Islet precursor cell (in vitro differentiated cells): ENCODE measurements at places on chromosomes 7 and 10.

DNA sequence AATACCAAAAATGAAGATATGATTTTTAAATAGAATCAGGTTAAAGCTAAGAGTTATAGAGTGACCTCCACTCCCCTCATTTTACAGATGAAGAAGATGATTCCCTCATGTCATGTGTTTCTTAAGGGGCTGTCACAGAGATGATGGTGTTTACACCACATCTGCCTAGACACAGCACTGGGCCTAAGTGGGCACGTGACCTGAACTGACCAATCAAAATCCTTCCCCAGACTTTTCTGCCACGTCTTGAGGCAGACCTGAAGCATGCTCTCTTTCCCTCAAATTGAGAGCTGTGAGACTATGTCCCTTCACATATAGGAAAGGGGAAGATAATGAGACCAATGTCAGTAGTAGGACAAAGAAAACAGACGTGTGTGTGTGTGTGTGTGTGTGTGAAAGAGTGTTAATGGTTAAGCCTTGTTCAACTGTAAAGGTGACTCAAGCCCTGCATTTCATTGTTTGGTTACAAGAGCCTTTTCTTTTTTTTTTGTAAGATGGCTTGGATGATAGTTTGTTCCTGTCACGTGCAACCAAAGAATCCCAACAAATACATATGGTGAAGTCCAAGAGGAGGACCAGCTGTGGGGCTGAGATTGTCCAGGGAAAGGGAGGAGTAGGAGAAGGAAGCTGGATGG is 172.8 kb upstream of the AOAH start:
- DNase-seq: no peak

DNA sequence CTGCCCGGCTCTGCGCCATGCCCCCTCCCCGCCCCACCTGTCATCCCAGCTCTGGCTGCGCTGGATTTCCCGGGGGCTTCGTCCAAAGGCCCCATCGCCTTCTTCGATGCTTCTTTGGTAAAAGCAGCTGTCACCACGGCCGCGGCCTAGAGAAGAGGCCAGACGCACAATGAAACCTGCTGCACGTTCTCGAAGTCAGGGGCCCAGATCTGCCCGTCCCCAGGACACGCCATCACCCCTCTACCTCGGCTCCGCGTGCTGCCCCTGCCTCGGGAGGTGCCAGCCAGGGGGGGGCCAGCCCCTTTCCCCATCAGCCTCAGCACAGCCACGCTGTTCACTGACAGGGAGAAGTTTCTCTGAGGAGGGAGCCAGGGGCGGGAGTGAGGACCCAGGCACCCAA is 6.8 kb downstream of the GIGYF1 start:
- DNase-seq: no peak

DNA sequence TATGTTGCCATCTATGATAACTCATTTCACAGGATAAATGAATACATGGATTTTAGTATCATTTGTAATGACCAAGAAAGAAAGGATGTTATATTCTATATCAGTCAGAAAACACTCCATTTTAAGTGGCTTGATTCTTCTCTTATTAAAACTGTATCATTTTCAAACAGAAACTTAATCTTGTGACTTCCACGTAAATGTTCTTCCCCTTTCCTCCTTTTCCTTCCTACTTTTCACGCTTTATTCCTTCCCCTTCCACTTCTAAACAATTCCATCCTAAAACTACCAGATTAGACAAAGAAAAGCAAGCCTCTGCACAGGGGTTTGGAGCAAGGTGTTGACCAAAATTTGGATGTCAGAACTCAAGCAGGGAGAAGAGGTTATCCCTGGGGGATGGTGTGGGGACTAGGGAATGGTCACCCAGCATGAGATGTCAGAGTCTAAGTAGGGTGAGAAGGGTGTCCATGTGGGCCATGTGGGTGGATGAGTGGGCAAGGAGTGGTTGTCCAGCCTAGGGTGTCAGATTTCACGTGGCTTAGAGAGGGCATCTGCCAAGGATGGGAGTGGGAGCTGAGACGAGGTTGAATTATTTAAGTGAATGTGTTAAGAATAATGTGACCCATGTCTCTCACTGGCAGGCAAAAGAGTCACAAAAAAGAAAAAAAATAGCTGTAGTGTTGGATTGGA is 5.0 kb upstream of the GSAP start:
- DNase-seq: no peak

- peak; percentile 72 for DNase-seq
Measured at GRCh38 chr7:17915168-17915567, 25.1 kb downstream of the SNX13 start.

DNA sequence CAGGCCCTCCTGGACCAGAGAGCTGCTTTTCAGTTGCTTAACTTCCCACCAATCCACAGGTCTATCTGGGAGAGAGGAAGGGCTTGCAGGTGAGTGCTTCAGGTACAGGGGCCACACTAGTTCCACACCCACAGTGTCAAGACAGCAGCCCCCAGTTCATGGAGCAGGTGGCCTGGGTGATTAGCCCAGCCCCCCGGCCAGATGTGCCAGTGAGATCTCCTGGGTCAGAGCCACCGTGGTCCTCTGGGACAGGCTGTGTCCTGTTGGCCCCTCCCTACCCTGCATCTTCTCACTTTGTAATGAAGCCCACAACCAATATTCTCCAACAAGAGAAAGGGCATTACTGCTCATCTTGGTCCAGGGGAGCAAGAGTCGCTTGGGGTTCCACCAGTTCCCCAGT is 30.6 kb downstream of the DRGX start:
- DNase-seq: no peak

DNA sequence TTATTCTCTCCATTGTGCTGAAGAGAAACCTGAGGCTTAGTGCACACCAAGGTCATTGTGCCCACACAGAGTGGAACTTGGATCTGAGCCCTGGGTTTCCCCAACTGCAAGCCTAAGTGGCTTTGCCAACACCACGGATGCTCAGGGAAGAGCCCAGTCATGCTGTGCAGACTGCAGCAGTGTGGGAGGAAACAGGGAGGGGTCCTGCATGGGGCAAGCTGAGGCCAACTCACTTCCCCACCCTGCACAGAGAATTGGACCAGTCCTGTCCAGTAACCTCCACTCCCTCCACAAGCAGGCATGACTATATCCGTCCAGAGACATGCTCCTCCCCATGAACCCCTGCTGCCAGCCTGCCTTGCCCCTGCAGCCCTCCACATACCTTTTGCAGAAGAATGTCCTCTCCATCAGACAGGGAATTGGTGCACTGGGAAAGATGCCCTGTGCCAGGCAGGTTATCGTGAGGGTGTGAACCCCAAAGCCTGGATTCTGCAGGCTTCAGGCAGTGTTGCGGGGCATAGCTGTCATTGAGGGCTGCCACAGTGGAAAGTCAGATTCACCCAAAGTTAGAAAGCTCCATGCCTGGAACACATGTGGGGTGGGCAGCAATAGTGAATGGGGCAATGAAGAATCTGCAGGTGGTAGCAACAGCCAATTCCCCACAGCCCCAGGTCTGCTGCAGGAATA is 44.9 kb downstream of the DRGX start:
- peak; percentile 21 for DNase-seq

DNA sequence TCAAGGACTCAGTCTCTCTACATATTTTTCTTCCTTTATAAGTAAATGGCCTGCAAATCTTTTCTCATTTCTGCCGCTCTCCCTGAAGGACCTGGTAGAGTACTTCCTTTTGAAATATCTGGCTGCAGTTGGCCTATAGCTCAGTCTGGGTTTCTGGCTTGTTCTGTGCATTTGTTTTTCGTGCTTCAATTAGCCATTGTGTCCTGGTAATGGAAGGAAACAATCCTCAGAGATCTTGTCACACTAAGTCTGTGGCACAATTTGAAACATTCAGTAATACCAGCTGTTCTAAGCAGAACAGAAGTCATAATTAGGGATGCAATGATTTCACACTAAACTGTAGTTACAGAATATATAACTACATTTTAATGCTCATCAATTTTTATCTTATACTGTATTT is 545.0 kb downstream of the NRG3 start:
- no peak for DNase-seq

DNA sequence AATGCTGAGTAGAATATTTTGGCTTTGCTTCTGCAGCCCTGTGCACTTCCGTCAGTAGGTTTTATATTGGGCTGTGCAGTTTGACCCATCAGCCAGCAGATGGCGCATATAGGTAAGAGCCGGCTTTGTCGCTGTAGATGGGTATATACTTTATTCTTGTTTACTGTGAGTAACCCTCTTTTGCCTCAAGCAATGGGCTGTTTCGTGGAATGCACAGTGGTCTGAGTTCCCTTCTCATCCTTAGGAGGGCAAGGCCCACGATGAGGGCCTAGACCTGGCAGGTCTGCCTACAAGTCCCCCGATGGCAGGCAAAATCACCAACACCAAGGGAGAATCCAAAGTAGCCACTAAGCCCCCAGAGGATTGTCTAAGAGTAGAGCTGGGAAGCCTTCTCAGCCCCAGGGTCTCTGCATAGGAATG is 1002.9 kb upstream of the KCND2 start:
- peak; percentile 78 for DNase-seq

GRCh38 chr7:2522780-2523433 is 3.3 kb downstream of the LFNG start:
- peak; percentile 94 for DNase-seq

- no peak for DNase-seq
Measured at GRCh38 chr7:54860003-54860775, 101.2 kb upstream of the SEC61G start.

DNA sequence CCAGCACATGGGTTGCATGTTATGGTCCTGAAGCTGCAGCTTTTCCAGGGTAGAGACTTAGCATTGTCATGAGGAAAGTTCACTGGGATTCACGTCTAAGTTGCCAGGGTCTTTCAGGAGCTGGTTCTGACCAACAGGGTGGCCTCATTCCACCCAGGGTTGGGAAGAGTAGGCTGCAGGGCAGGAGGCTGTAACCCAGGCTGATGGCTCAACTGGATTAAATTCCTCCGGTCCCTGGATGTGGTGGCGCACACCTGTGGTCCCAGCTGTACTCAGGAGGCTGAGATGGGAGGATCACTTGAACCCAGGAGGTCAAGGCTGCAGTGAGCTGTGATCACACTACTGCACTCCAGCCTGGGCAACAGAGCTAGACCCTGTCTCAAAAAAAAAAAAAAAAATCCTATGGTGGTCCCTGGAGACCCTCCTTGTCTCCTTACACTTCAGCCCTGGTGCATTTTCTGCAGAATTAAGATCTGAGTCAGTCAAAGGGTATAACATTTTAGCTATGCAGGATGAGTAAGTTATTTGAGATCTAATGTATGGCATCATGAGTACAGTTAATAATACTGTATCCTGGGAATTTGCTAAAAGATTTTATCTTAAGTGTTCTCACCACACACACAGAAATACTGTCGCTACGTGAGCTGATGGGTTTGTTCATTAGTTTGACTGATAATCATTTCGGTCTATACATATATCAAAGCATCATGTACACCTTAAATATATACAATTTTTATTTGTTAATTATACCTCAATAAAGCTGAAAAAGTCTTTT is 44.0 kb downstream of the ASB13 start:
- no peak for DNase-seq

DNA sequence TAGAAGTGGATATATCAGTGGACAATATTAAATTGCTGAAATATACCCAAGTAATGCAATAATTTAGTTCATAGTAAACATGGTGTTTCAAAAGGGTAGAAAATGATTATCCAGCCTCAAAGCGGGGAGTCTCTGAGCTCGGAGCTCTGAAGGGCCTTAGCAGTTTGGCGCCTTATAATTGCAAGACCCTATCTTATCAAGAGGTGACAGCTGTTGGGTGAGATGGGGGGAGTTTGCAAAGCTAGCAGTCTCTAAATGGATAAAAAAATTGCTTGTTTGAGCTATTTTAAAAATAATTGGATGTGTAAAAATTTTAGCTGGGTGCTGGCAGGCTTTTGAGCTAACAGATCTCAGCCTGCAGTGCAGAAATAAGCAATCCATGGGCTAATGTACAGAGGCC is 219.2 kb downstream of the CCSER2 start:
- no peak for DNase-seq

DNA sequence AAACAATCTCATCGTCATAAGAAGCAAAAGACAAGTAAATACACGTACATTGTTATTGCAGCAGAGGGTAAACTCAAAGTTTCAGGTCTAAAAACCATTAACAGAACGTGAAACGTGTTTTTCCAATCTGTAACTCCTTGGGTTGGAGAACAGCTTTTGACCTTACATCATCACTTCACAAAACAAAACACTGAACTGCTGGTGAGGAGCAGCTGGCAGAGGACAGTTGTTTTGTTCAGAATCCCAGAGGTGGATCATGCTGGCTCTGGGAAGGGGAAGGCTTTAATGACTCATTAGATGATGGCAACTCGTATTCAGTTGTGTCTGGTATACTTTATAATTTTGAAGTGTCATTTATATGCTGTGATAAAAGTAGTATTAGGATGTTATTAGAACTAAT is 923.0 kb upstream of the CELF2 start:
- DNase-seq: no peak

DNA sequence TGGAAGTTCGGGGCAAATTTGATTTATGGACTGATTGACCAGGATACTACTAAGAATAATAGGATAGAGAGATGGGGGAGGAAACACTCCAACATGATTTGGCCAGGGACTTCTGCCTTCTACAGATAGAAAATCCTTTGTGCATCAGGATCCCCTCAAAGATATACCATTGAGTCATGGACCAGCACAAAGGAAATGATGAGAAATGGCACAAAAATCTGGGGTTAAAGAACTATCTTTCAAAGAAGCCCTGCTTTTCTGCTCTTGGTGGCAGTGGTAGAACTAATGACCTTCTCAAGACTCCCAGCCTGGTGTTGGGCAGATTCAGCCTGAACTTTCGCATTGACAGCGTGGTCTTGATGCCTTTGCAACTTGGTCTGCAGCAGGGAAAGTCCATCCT is 27.6 kb upstream of the LAMB1 start:
- DNase-seq: no peak

DNA sequence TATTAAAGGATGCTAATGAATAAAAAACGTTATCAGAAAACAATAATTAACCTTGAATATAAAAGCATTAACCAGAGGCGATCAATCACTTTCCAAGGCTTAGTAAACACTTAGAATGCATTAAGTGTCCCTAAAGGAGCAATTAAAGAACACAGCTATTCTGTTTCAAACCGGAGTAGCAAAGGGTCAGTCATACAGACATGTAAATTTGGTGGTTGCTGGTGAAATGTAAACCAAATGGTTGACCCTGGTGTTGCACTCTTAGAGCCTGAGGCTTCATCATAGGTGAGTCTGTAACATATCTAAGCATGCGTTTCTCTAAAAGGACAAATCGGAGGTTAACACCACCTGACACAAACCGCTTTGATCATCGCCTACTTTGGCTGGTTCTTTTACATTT is 1280.1 kb downstream of the TYW1 start:
- DNase-seq: no peak

GRCh38 chr10:117360016-117360415 is 15.2 kb downstream of the PDZD8 start:
- no peak for DNase-seq

DNA sequence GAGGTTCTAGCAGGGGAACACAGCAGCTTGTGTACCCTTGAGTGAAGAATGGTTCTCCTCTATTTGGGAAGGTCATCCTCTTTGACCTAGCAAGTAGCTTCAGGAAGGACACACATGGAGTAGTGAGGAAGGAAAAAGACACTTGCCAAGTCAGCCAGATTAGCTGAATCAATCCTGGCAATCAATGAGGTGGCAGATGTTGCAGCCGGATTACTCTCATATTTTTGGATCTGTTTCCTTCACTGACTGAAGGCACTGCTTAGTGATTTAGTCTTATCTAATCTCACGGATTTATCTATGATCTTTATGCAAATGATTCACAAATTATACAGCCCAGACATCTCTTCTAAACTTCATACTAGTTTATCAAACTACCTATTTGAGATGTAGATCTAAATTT is 218.8 kb downstream of the GPR158 start:
- no peak for DNase-seq
